ENCODE measurements at places on chromosomes 5 and 9. TPM values are rescaled to one million over a fixed set of nuclear protein-coding genes. Genes with fewer than 3 reads are reported as not detected.

The PCDHA4 gene
- 0.59 TPM for total RNA-seq

The RIOK2 gene
- 21.6 TPM for total RNA-seq

DNA sequence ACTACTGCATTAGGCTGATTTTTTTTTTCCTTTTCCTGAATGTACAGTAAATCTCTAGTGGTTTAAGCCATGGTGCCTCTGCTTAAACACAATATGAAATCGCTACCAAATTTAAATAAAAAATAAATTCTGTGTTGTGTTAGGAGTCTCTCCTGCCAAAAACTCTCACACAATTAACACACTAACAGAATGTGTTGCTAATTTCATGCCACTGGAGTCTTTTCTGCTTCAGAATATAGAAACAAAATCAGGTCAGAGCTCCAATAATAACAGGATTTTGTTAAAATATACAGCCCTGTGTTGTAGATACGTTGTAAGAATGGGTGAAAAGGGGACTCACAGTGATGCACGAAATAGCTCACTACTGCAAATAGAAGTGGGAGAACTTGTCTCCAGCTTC, 398.8 kb downstream of the ZSWIM6 start:
- H3K36me3 ChIP-seq = no peaks in the 10 kb centered on the region
- no peak overlapping the region for H3K27ac ChIP-seq
- H3K27me3 ChIP-seq = no peaks in the 10 kb centered on the region
- DNase-seq = no peak
- H3K4me1 ChIP-seq = no peaks in the 10 kb centered on the region

DNA sequence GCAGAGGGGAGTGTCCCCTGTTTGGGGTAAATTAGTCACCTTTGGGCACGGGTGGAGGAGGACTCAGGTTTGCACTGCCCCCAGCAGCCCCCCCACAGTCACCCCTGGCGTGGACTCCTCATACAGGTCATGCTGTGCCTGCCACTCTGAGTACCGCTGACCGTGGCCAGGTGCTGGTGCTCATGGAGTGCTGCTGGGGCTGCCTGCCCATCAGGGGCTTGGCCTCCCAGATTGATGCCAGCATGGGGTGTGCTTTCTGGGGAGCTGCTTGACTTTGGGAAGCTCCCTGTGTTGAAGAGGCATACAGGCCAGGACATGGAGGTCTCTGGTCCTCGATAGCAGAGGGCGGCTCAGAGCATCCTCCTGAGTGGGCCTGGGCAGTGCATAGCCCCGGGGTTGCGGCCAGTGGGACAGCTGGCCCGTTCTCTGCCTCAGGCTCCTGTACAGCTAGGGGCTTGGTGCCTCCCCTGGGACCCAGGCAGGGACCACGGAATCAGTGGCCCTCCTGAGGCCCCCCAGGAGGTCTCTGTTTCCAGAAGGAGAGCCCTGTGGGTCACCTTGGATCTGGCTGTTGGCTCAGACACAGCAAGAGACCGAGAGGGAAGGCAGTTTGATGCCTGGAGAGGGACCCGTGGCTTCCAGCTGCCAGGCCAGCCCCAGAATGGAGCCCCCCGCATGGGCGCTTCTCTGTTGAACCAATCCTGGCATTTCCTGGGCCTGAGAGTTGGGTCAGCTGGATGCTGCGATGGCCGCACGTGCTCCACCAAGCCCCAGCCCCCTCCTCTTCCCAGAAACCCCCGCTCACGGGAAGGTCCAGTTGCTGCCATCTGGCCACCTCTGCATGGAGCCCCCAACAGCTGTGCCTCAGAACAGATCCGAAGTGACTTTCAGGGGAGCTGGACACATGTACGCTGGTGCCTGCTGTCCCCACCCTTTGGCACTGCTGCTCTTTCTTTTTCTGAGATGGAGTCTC, 6.1 kb upstream of the AJM1 start:
- no peak overlapping the region for H3K4me3 ChIP-seq
- H3K27me3 ChIP-seq = no peaks in the 10 kb centered on the region
- H3K27ac ChIP-seq = no peak overlapping the region
- H3K36me3 ChIP-seq = peaks cover 59% of the 10 kb centered on the region
- no peak for DNase-seq

DNA sequence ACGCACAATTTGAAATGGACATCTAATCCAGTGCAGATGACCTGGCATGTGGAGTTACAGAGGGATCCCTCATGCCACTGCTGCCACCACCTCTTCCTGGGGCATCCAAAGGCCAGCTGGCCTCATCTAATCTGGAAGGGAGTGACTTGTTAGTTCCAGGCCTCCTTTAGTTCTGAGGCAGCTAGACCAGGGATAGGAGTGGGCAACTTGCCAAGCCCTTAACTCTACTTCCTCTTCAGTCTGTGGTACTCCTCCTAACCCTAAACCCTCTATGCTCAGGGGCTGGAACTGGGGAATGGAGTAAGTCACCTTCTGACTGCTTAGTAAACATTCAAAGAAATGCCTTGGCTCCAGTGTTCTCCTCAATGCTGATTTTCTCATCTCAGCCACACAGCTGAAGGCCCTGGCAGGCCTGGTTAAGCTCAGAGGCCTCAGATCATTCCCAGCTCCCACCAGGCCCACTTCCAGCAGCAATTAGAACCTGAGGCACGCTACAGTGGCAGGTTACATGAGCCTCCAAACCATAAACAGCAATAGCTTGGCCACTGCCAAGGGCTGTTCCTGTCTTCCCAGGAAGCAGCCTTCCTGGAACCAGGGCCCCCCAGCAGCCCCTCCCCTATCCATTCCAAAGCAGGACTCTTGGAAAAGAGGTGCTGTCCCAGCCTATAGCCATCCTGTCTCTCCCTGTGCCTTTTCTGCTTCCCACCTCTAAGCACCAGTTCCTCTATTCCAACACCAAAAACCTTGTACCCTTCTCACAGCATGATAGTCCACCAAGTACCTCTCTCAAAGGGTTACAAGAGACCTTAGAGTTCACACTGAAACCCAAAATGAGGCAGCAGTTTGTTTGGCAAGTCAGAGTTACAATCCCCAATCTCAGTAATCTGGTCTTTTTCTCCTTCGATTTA, 2.0 kb downstream of the EIF4EBP3 start:
- peak overlapping the region; percentile 96 for H3K27ac ChIP-seq
- H3K27me3 ChIP-seq = no peaks in the 10 kb centered on the region
- peaks cover 46% of the 10 kb centered on the region for H3K36me3 ChIP-seq
- H3K4me1 ChIP-seq = peaks cover 45% of the 10 kb centered on the region
- DNase-seq = no peak
- H3K4me3 ChIP-seq = no peak overlapping the region
